Stimulated activated CD4-positive, alpha-beta T cell treated with anti-CD3 and anti-CD28 coated beads, Interleukin-4, amount 100 ng/mL, for 24 hours (primary cell): ENCODE measurements at places on chromosomes 7 and 10.
A peak's percentile ranks its signal among the peaks of the same experiment; 100 is the strongest.

- peak; percentile 65 for DNase-seq
Observed at GRCh38 chr10:110498087-110498981, 627 bp downstream of the DUSP5 start.

- no peak for DNase-seq
Observed at GRCh38 chr7:98215561-98216495, 4.6 kb downstream of the BHLHA15 start.

DNA sequence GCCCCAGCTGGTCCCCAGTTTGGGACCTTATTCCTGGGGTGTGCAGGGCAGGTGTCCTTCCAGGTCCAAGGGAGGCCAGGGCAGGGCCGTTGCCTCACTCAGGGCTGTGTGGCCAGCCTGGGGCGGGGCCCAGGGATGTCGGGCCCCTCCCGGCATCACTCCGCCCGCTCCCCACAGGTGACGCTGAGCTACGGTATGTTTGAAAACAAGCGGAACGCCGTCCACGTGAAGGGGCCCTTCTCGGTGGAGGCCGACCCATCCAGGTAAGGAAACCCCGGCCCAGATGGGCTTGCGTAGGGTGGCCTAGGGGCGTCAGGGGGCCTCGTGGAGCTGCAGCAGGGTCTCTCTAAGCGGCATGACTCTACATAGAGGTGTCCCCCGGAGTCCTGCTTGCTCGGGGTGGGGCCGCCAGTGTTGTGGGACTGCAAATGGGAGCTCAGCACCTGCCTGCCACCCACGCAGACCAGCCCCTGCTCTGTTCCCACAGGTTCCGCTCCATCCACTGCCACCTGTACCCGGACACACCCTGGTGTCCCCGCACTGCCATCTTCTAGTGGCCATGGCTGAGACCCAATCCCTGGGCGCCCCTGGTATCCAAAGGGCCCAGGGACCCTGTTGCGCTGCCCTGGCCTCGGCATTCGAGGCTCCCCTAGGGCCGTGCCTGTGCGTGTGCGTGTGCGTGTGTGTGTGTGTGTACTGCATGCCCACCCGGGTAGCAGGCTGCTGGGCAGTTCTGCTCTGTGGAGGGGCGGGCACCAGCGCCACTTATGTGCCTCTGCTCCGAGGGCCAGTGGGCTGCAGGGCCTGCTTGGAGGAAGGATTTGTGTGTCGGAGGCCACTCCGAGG is 7.3 kb downstream of the LFNG start:
- no peak for DNase-seq

GRCh38 chr7:98097042-98097645 is 9.5 kb upstream of the LMTK2 start:
- no peak for DNase-seq

GRCh38 chr7:28701731-28702130 is 256.4 kb downstream of the TRIL start:
- DNase-seq = no peak
